ENCODE measurements at places on chromosomes 7 and 10. TPM values are rescaled to one million over a fixed set of nuclear protein-coding genes. Genes with fewer than 3 reads are reported as not detected.

GRCh38 chr7:74230446-74231231, 20.8 kb downstream of the LAT2 start:
- DNase-seq = no peak

- DNase-seq = no peak
These were observed 39.4 kb downstream of the ZCCHC24 start for GRCh38 chr10:79405995-79406515.

Gene PDZD7
- 0.25 TPM for total RNA-seq

DNA sequence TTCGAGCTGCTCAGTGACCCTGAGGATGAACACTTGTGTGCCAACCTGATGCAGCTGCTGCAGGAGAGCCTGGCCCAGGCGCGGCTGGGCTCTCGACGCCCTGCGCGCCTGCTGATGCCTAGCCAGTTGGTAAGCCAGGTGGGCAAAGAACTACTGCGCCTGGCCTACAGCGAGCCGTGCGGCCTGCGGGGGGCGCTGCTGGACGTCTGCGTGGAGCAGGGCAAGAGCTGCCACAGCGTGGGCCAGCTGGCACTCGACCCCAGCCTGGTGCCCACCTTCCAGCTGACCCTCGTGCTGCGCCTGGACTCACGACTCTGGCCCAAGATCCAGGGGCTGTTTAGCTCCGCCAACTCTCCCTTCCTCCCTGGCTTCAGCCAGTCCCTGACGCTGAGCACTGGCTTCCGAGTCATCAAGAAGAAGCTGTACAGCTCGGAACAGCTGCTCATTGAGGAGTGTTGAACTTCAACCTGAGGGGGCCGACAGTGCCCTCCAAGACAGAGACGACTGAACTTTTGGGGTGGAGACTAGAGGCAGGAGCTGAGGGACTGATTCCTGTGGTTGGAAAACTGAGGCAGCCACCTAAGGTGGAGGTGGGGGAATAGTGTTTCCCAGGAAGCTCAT, 1.1 kb downstream of the DDIT4 start:
- DNase-seq = peak; percentile 72

Gene HABP2
- total RNA-seq = not detected
